ENCODE measurements at places on chromosomes 12 and 14.

DNA sequence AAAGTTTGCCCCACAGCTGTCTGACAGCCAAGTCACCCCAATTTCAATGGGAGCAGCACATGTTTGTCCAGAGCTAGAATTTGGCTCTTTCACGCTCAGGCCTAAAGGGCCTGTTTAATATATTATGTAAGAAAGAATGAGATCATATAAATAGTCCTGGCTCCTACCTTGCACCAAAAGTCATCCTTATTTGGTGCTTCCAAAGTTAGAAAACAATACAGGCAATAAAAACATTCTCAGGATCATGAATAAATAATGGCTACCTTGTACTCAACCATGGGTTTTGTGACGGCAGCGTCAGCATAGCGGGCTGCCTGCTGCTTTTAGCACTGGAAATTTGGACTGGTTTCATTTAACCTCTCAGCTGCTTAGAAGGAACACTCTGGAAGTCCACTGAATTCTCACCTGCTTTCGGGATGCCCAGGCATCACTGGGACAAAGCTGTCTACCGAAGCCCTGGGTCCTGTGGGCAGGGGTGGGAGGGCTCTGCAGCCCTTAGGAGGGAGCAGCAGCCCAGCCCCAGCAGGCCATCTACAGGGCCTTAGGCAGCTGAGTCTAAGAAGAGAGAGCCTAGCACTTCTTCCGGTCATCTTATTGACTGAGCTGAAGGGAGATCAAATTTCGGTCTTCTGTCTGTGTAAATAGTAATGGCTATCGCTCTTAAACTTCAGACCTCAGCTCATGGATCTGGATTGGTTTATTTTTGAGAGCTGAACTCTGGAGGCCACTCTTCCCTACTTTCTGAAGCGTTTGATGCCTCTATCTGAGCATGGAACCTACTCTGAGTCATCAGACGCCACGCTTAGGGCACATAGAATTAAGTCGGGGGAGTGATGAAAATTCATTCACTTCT lies 106.5 kb downstream of the SAMD4A start:
- no peak for DNase-seq

GRCh38 chr12:65948320-65949008 lies 124.2 kb downstream of the HMGA2 start:
- DNase-seq = no peak

GRCh38 chr14:93375673-93376156 lies 28.7 kb downstream of the COX8C start:
- no peak for DNase-seq

DNA sequence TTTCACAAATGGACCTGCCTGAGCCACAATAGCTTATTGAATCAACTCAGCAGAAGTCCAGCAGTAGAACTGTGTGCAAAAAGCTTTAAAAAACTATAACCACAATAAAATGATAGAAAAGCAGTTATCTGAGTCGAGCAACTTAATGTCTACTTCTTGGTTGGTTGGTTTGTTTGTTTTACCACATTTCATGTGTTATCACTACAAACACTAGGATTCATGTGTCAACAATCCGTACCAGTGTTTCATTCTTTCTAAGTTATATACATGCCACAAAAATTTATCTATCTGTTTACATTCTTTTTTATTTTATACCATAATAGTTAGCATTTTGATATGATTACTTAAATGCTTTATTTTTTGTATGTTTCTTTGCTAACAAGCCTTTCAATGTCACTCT lies 339.0 kb downstream of the KCNH5 start:
- no peak for DNase-seq

GRCh38 chr12:39763890-39764169 lies 144.2 kb upstream of the ABCD2 start:
- DNase-seq = no peak

DNA sequence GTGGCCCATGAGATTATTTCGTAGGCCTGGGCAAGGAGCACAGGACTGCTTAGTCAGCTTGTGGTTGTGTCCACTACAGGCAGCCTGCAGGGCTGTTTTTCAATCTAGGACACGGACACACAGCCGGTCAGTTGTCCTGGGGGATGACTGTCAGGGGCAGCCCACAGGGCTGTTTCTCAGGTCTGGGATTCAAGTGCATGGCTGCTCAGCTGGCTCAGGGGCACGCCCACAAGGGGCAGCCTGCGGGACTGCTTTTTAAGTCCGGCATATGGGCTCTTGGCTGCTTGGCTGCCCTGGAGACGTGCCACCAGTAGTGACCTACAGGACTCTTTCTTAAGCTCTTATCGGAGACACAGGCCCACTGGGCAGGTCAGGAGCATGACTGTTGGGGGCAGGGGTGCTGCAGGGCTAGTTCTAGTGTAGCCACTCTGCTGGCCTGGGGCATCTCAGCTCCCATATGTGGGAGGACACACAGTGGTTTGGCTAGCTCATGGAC lies 26.6 kb upstream of the GTF2A1 start:
- DNase-seq = no peak

GRCh38 chr14:102096569-102097188 lies 9.8 kb upstream of the HSP90AA1 start:
- DNase-seq = no peak

- no peak for DNase-seq
These were observed 32.4 kb upstream of the VCPKMT start for GRCh38 chr14:50148799-50149198.
